Mesothelial cell of epicardium (in vitro differentiated cells): ENCODE measurements at places on chromosomes 2 and 18. TPM values are rescaled to one million over a fixed set of nuclear protein-coding genes. Genes with fewer than 3 reads are reported as not detected.
A peak's percentile ranks its signal among the peaks of the same experiment; 100 is the strongest.

DNA sequence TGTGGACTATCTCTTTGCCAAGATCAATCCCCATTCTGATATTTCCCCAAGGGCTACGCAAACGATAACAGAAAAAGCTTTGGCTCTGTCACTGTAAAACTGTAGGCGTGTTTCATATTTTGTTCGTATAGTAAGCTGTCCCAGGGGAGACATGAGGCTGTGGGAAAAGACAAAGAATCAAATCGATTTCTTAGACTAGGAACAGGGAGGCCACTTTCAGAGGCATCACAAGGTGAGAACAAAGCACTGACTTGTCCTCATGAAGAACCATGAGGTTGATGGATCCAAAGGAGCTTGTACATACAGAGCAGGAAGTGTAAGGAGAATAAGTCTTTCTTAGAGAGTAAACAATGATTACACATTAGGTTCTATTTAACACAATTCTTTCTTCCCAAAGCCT is 255.7 kb downstream of the HNMT start:
- no peak overlapping the region for H3K4me3 ChIP-seq
- H3K27ac ChIP-seq: no peak overlapping the region
- no peaks in the 10 kb centered on the region for H3K27me3 ChIP-seq
- peaks cover 2% of the 10 kb centered on the region for H3K4me1 ChIP-seq

UGT1A8 gene
- total RNA-seq: not detected in 3 replicates

DNA sequence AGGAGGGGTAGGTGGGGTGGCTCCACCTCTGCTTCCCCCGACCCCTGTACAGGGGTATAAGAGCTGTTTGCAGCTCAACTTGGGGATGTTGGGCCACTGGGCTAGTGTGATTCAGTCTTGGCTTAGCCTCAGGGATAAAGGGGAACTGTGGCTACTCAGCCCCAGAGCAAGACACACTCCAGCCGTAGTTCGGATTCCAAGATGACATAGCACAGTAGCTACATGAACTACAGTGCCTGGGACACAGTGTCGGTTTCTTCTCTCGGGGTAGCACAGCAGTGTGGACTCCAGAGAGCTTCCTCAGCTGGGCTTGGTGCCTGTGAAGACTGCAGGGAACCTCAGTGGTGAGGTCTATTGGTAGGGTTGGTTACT is 21.1 kb downstream of the CARF start:
- H3K4me3 ChIP-seq: no peak overlapping the region
- H3K27ac ChIP-seq: no peak overlapping the region
- H3K4me1 ChIP-seq: no peaks in the 10 kb centered on the region
- no peak for DNase-seq
- H3K27me3 ChIP-seq: no peaks in the 10 kb centered on the region

- no peak overlapping the region for H3K27ac ChIP-seq
- peaks cover 68% of the 10 kb centered on the region for H3K4me1 ChIP-seq
- H3K27me3 ChIP-seq: no peaks in the 10 kb centered on the region
- DNase-seq: no peak
Measured at GRCh38 chr2:16321872-16322271, 343.8 kb downstream of the CYRIA start.

DNA sequence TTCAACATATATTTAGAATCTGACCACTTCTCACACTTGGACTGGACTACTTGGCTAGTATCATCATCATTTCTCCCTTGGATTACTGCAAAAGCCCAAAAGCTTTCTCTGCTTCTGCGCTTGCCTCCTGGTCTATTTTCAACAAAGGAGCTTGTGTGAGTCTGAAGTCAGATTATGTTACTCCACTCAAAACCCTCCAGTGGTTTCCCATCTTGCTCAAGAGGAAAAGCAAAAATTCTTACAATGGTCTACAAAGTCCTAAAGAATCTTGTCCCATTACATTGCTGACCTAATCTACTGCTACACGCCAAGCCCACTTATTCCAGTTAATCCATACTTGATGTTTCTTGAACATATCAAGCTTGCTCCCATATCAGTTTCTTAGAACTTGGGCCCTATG is 9.6 kb downstream of the PREPL start:
- DNase-seq: no peak
- no peak overlapping the region for H3K27ac ChIP-seq
- no peak overlapping the region for H3K4me3 ChIP-seq
- H3K4me1 ChIP-seq: peaks cover 12% of the 10 kb centered on the region

DNA sequence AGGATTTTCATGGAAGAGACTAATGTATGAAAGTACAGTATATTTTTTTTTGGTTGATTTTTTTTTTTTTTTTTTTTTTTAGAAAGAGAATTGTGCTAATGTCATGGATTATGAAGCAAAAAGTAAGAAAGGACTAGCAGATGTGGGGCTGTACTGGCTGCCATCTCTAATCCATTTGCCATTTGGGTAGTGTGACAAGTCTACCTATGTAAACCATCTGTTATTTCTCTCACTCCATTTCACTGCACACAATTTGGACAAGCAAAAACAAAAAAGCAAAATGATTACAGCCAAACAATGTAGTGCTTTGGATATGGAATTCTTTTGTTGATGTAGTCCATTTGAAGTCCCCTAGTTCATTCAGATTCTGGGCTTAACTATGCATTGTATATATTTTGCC is 1355.4 kb downstream of the LRP1B start:
- no peak for DNase-seq
- H3K36me3 ChIP-seq: no peaks in the 10 kb centered on the region
- no peaks in the 10 kb centered on the region for H3K27me3 ChIP-seq
- H3K4me1 ChIP-seq: peaks cover 2% of the 10 kb centered on the region
- no peak overlapping the region for H3K27ac ChIP-seq

- H3K4me3 ChIP-seq: no peak overlapping the region
- no peaks in the 10 kb centered on the region for H3K27me3 ChIP-seq
- no peak for DNase-seq
- H3K4me1 ChIP-seq: no peaks in the 10 kb centered on the region
- no peak overlapping the region for H3K27ac ChIP-seq
- no peaks in the 10 kb centered on the region for H3K36me3 ChIP-seq
Measured at GRCh38 chr18:29096079-29096770, 919.3 kb upstream of the CDH2 start.

- peaks cover 38% of the 10 kb centered on the region for H3K4me1 ChIP-seq
- no peak overlapping the region for H3K27ac ChIP-seq
- peaks cover 12% of the 10 kb centered on the region for H3K36me3 ChIP-seq
- H3K27me3 ChIP-seq: no peaks in the 10 kb centered on the region
Measured at GRCh38 chr2:36675579-36676282, 20.8 kb upstream of the VIT start.

DNA sequence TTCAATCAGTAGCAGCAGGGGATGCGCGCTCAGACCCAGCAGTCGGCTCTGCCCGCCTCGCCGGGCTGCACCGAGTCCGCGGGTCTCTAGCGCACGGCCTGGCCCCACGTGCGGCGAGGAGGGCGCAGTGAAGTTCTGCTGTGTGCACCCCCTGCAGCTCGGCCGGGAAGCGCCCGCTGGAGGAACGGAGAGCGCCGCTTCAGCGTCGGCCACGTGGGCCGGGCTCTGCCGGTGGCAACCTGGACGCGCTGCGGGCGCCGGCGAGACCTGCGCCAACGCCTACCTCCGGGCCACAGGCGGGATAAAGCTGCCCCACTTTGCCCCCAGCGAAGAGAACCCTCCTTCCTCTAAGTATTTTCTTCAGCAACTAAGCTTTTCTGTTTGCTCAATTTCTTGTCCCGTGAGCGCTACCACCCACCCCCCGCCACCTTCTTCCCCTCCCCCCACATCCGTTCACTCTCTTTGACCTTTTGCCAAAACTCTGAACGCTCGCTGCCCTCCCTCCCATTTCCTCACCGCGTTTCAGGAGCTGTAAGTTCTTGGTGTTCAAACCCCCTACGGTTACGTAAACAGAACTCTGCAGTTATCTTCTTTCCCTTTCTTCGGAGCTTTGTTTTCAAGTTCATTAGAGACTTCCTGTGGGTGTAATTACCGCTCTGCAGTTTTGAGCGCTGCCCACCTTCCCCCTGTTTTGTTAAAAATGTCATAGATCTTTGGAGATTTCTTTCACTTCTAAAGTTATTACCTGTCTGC is 42.6 kb upstream of the EDAR start:
- H3K27me3 ChIP-seq: no peaks in the 10 kb centered on the region
- H3K36me3 ChIP-seq: peaks cover 1% of the 10 kb centered on the region
- peaks cover 25% of the 10 kb centered on the region for H3K4me1 ChIP-seq
- H3K27ac ChIP-seq: peak overlapping the region; percentile 62
- peak overlapping the region; percentile 68 for H3K4me3 ChIP-seq
- peak; percentile 55 for DNase-seq

AKAIN1 gene
- total RNA-seq: not detected in 3 replicates

C1QL2 gene
- not detected in 3 replicates for total RNA-seq

BARD1 gene
- 22.9 to 25.0 TPM (median 24.5 TPM) in 3 replicates for total RNA-seq
